ENCODE measurements at places on chromosomes 6 and 20.

- DNase-seq = no peak
Observed at GRCh38 chr20:33669224-33669623, 2.5 kb downstream of the ACTL10 start.

DNA sequence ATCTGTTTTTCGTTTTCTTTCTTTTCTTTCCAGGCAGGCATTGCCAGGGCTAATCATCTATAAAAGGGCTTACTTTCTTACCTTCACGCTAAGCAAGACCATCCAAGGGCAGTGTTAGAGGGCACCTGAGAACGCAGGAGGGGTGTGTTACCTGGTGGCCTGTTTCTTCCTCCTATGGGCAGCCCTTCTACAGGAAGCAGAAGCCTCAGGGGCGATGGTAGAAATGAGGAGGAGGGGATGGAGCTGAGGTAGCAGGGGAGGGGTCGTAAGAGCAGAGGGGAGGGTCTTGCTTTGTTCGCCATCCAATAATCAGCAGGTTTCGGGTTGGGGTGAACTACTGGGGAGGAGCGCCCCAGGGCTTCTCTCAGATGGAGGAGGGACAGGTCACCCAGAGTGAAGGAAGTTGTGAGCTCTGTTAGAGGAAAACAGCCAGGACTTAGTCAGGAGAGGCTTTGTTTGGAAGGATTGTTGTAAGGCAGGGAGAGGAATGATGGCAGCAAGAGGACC is 1.5 kb upstream of the CCR6 start:
- DNase-seq = no peak

GRCh38 chr20:10635476-10636208 is 38.2 kb downstream of the JAG1 start:
- DNase-seq = no peak

DNA sequence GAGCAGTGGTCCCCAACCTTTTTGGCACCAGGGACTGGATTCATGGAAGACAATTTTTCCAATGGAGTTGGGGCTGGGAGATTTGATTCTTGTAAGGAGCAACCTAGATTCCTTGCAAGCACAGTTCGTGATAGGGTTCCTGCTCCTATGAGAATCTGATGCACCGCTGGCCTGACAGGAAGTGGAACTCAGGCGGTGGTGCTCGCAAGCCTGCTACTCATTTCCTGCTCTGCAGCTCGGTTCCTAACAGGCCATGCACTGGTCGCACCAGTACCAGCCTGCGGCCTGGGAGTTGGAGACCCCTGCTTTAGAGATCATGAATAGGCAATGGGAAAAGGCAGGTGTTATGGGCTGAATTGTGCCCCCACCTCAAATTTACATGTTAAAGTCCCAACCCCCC is 131.2 kb downstream of the PFDN4 start:
- DNase-seq = no peak

- no peak for DNase-seq
Observed at GRCh38 chr6:140070846-140071473, 696.5 kb upstream of the CITED2 start.

DNA sequence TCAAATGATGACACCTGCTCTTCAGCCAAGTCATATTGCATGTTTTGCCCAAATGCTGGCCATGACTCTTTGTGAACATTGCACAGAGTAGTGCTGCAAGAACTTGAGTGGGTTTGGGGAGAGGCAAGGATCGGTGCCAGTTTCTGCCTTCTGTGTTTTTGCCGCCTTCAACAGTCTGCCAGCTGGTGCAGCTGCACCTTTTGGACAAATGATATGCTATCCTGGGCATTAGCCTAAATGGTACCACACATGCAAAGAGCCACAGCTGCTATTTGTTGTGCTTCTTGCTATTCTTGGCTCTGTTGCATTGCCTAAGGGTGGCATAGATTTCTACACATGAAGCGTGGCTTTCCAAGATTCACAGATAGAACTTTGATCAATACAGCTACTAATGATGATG is 189.0 kb upstream of the CCN2 start:
- no peak for DNase-seq

- DNase-seq = no peak
Observed at GRCh38 chr6:47483853-47484546, 6.4 kb downstream of the CD2AP start.

Data from T1000 (cell line).